ENCODE measurements at places on chromosomes 1 and 21.

GRCh38 chr1:53145942-53146708 is 3.7 kb upstream of the SLC1A7 start:
- peak; percentile 87 for DNase-seq

- no peak for DNase-seq
Measured at GRCh38 chr1:221801251-221801661, 59.4 kb upstream of the DUSP10 start.

GRCh38 chr1:223811634-223812101 is 34.1 kb downstream of the TP53BP2 start:
- no peak for DNase-seq

DNA sequence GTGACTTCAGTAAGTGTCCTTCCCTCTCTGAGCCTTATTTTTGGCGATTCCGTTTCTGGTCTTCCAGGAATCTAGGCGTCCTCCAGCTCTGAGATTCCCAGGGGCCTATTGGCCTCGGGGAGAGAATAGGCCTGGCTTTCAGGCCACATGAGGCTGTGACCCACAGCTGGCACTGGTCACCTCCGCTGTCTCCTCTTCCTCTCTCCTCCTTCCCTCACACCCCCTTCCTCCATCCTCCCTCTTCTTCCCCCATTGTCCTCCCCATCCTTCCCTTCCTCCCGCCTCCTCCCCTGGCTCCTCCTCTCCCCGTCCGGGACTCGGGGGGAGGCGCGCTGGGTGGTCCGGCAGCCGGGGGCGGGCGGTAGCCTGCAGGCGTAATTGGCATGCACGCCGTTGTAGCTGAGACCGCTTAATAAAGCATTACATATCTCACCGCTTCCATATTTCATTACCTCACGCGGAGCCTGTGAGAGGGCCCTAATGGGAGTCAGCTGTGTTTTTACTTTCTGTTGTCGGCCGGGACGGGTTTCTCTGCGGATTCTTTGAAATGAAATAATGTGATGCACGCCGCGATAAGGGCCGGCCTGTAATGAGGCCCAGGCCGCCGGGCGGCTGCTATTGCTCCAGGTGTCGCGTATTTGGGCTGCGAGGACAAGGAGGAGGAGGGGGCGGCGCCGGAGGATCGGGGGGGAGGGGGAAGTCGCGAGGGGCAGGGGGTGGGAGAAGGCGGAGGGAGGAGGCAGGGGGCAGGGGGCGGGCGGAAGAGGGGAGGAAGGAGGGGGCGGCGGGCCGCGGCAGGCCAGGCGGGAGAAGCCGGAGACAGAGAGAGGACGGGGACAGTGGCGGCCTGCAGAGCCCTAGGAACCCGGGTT is 95.3 kb downstream of the FOXD2 start:
- DNase-seq, result peak; percentile 34

GRCh38 chr1:164380893-164381292 is 178.1 kb upstream of the PBX1 start:
- no peak for DNase-seq

Measured in body of pancreas (tissue), 4 donors.